ENCODE measurements at places on chromosomes 6 and 20. TPM values are rescaled to one million over a fixed set of nuclear protein-coding genes. Genes with fewer than 3 reads are reported as not detected.

- no peak for DNase-seq
Measured at GRCh38 chr6:117595099-117595923, 7.0 kb downstream of the GOPC start.

GRCh38 chr20:62576815-62577489 lies 65.4 kb upstream of the SLCO4A1 start:
- no peak for DNase-seq

GRCh38 chr20:24768201-24768636 lies 180.8 kb upstream of the CST7 start:
- DNase-seq, result peak; percentile 91

DNA sequence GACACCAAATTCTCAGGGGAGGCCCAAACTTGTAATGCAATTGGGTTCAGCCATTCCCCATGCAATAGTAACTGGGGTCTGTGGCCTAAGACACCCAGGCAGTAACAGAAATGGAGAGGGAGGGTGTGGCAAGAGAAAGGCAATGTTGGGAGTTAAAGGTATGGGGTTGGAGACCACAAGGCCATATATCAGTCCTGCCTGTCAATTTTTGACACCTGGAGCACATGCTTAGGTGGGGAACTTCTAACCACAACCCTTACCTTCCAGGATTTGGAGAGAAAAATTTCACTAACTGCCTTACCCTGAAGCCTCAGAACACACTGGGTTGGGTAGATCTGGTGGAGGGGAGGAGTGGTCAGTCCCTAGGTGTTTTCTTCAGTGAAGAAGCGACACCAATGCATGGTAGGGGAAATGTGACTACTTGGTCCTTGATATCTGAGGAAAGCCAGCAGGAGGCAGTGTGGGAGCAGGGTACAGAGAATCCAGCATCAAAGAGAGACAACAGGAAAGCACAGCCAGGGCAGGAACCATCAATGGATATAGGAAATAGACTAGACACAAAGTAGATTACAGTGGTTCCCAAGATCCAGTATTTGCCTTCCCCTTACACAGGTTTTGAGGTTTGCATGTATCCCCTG lies 6.8 kb upstream of the USP49 start:
- DNase-seq, result peak; percentile 11

GRCh38 chr6:106080763-106081095 lies 5.4 kb upstream of the PRDM1 start:
- DNase-seq, result no peak

DNA sequence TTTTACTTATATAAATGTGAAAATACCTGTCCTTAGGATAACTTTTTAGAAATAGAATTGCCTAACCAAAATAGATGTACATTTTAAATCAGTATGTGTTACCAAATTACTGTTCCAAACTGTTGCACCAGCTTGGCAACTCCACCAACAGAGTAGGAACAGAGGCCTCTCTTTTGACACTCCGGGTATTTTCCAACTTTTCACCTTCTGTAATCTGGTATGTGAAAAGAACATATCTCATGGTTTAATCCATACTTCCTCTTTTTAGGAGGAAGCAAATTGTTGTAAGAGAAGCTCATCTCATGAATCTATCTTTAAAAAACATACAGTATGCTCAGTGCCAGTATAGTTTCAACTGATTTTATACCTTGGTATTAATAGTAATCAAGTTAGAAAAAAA lies 24.9 kb downstream of the RNF144B start:
- DNase-seq, result no peak

The SULF2 gene
- total RNA-seq, result 0.69 TPM

DNA sequence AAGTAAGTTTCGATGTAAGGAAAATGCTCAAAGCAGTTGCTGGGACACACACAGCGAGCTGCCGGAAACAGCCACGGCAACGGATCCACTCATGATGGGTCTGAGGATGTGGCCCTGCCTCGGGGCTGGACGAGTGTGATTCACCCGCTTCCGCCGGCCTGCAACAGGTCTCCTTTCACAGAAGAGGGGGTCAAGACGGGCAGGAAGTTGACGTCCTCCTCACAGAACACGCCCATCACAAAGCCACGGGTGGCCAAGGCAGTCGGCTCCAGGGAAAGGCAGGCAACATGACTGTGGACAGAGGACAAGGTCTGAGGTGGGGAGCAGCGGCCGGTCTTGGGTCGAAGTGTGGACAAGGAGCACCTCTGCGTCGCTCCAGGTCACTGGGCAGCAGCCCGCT lies 29.9 kb upstream of the SMOC2 start:
- DNase-seq, result no peak

The SMLR1 gene
- total RNA-seq, result not detected

- DNase-seq, result no peak
Measured at GRCh38 chr20:16308754-16309153, 264.5 kb downstream of the KIF16B start.

- no peak for DNase-seq
Measured at GRCh38 chr6:142542704-142543233, 241.0 kb downstream of the ADGRG6 start.

The DOK5 gene
- total RNA-seq, result 5.4 TPM

DNA sequence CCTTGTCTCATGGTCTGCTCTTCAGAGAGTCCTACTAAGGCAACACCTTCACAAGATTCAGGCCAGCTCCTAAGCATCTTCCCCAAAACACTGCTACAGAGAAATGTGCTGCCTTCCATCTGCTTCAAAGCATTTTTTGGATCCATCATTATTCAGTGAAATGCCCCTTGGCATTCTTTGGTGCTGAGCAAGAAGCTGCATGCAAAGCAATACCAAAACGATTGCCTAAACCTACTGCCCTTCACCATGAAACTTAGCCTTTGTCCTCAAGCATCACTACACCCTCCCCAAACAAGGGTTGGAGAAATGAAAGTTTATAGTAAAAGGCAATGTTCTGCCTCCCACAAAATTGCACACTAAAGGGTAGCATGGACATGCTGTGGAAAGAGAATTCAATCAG lies 93.5 kb downstream of the SNAP25 start:
- DNase-seq, result no peak

DNA sequence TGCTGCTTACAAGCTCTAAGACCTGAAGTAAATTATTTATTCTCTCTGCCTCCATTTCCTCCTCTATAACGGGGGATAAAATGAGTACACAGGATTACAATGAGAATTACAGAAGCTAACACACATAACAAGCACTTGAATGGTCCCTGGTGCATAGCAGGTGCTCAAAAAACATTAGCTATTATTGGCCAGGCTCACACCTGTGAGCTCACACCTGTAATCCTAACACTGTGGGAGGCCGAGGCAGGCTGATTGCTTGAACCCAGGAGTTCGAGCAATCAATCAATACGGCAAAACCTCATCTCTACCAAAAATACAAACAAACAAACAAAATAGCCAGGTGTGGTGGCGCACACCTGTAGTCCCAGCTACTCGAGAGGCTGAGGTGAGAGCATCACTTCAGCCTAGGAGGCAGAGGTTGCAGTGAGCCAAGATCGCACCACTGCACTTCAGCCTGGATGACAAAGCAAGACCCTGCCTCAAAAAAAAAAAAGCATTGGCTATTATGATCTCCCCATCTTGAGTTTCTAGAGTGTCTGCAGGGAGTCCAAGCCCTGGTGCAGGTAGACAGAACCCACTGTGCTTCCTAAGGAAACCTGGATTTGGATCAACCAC lies 68.1 kb downstream of the PREX1 start:
- no peak for DNase-seq

Data from A673 (cell line).